ENCODE measurements at places on chromosomes 6 and 20.

GRCh38 chr6:95366414-95366813 is 210.9 kb upstream of the MANEA start:
- DNase-seq = no peak

GRCh38 chr6:47203266-47203937 is 106.3 kb downstream of the TNFRSF21 start:
- no peak for DNase-seq

DNA sequence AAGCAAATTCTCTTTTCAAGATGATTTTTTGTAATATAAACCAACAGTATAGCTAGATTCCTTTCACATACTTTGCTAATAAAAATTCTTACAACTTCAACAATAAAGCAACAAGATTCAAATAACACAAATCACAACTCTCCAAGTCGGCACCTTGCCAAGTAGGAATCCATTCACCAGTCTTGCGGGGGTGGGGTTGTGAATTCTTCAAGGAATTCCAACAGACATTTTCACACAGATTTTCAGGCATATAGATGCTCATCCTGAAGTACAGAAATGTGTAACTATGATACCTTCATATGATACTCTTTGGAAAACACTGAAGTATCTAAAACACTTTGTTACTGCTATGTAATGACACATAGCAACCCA is 36.5 kb downstream of the SCML4 start:
- DNase-seq = no peak

GRCh38 chr20:13288357-13288756 is 67.3 kb downstream of the ISM1 start:
- no peak for DNase-seq

DNA sequence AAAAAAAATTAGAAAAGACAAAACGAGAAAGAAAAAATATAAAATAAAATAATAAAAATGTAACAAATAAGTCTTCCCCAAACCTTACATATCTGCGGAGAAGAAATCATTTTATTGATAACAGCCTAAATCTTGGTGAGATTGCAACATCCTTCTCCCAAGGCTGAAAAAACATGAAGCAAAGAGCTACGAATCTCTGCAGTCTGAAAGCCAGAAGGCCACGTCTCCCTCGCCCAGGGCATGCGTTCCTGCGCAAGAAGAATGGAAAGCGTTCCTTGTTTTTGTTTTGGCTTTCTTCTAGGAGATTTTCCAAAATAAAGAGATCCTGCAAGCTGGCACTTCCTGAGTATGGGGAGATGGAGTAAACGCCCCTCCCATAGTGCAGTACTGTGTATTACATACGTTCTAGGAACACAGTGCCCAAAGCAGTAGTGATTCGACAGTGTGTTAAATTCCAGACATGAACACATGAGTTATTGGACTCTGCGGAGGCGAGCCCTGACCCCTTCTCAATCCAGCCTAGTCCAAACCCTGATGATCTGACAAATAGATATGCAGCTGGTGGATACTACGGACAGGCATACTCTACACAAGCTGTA is 126.7 kb upstream of the RREB1 start:
- DNase-seq = no peak

GRCh38 chr6:131146865-131147264 is 11.6 kb downstream of the AKAP7 start:
- DNase-seq = no peak

GRCh38 chr6:70281923-70282311 is 21.0 kb downstream of the COL9A1 start:
- DNase-seq = no peak

DNA sequence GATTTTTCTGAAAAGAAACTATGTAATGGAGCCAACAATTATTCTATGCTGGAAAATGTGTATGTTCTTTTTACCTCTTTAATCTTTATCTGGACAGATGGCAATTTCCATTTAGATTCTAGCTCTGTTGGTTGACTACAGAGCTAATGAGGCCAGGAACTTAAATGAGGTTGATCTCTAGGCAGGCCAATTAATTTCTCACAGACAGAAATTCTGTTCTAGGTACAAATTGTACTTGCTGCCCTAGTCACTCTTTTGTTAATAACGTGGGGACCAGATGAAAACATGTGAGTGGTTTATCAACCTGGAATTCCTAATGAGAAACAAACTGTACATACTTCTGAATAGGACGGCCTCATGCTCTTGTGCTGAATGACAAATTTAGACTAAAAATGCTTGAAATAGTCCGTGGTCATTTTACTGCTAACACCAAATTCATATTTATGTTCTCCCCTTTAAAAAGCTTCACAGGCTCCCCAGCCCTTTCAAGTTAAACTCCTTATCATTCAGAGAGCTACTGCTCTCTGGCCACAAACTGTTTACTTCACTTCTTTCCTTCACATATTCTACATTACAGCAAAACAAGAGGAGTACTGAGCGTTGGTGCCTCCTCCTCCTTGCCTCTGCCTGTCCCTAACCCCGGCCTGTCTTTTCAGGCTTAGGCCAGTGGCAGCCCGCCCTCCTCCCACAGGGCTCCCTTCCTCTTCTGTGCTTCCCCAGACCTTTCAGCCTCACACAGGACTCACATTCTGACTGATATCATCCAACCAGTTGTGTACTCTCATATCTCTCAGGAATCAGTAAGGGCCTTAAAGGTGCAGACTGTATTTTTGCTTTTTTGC is 41.4 kb downstream of the DTNBP1 start:
- DNase-seq = peak; percentile 28

DNA sequence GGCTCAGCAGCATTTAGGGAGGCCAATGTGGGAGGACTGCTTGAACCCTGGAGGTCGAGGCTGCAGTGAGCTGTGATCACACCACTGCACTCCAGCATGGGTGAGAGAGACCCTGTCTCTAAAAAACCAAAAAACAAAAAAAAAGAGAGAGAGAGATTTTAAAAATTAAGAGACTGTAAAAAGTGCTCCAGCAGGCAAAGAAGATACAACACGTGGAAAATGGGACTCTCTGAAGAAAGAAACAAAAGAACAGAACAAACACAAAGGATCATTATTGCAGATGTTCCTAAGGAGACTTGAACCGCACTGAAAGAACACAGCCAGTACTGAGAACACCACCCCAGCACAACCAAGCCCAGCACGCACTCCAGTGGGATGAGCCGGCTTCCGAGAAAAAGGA is 74.2 kb downstream of the TAF4 start:
- DNase-seq = no peak

DNA sequence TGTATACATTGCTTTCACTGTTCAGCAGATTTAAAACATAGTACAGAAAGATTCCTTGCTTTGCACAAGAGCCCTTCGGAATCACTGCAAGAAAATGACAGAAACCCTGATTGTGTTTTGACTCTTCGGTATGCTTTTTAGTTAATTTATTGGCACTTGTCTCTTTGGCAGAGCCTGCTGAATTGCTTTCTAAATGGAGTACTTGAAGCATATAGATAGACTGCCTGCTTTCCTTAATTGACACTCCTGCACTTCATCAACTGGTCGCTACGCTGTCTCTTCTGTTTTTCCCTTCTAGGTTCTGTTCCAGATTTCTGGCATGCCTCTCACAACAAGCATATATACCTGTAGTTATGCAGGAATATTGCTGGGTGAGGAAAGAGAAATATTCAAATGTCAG is 22.4 kb upstream of the RBM24 start:
- no peak for DNase-seq

DNA sequence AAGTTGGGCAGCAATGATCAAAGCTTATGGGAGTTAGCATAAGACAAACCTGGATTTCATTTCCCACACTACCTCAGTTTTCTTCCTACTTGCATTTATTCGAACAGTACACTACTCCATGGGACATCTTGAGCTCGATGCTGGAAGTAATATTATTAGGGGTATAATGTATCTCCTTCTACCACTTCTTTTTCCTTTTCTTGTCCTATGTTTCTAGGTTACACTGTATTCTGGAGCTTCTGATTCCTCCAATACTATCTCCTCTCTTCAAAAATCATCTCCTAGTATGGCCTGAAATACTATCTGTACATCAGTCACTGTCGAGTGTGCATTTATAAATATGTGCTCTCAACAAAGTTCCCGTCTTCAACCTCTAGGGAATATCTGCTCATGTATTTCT is 124.4 kb downstream of the MAP7 start:
- no peak for DNase-seq

GRCh38 chr20:33601861-33602260 is 60.3 kb upstream of the C20orf144 start:
- no peak for DNase-seq

GRCh38 chr20:53081916-53082863 is 110.0 kb downstream of the TSHZ2 start:
- DNase-seq = no peak

GRCh38 chr6:71330501-71330900 is 41.9 kb downstream of the OGFRL1 start:
- DNase-seq = no peak

DNA sequence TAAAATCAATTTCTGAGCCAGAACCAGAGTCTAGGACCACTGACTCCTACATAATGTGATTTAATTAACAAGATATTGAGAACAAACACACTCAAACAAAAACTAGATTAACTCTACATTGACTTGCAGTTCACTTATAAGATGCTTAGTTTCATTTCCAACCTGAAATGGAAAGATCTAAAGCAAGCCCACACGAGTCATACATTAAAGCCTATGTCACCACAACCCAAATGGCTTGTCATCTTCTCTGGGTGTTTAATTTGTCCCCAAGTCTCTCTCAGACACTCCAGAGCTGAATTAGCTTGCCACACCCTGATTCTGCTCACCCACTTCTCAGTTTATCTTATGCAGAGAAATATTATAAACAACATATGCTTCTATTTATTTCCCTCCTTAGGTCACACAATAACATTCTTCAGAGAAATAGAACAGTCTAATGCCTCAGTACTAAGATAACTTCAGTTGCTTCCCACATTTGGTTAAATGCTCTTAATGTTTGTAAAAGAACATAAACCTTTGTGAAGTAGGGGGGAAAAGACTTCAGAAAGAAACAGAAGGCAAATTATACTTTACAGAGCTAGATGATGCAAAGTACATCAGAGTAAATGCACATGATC is 8.8 kb upstream of the FBXO30 start:
- DNase-seq = no peak

GRCh38 chr20:22808628-22809027 is 224.3 kb upstream of the FOXA2 start:
- DNase-seq = no peak

DNA sequence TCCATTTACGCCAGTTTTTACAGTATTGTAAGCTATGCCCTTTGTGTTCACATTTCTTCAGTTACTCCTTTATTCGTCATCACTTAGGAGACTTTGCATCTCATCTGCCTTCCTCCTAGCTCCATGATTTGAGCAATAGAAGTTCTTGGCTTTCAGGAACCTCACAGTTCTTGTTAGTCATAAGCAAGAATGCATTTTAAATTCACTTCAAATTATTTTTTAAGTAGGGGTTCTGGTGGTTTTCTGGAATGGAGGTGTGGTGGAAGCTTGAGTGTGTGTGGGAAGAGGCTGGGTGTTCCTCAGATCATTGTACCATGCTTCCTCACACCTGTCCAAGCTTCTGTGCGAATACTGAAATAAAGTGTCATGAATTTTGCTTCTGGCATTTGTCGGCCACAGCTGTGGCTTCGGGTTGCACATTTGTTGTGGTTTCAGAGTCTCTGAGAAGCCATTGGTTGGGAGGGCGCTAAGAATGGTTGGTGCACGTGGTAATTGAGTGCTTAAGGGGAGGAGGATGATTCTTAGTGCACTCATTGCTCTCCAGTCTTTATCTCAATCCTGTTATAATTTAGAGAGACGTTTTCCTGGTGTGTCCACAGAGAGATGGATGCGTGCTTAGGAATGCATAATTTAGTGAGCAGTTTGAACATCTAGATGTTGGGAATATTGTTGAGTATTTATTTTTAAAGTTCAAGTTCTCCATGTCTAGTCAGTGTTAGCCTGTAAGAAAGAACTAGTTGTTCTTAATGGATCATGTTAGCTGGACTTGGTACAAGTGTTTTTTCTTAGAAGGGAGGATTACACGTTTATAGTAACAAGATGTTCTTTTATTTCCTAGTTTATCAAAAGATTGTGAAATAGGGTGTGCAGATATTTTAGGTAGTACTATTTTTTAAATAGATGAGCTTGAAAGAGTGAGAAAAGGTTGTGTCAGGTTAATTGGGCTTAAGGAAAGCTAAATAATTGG is 31.9 kb downstream of the FOXO3 start:
- DNase-seq = peak; percentile 50

DNA sequence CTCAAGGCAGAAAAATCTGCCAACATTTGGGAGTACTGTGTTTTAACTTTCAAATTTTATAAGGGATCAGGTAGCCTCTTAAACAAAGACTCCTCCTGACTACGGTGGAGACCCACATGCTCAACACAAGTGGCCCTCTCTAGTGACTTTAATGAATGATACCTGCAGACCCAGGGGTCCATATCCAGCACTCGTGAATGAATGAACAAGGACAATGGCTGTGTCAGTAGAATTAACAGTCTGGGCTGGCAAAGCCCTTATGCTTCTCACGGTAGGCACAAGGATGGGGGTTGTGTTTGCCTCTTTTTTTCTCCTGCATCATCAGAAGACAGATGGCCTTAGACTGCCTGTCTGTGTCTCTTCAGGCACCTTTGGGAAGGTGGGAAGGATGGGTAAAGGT is 112.6 kb upstream of the TRAF3IP2 start:
- DNase-seq = no peak

Data from left hindlimb (tissue), 1 donor.